ENCODE measurements at places on chromosomes 11 and 22. TPM values are rescaled to one million over a fixed set of nuclear protein-coding genes. Genes with fewer than 3 reads are reported as not detected.

Gene OR4C3
- not detected for total RNA-seq

Gene APOBEC3A
- not detected for total RNA-seq

Gene DEPDC7
- total RNA-seq = 5.6 TPM

Gene RFPL3
- not detected for total RNA-seq

Gene MS4A6E
- total RNA-seq = not detected

Gene MPPED2
- under 0.01 TPM for total RNA-seq

Gene SLC22A6
- not detected for total RNA-seq

Gene MIOX
- total RNA-seq = under 0.01 TPM

Gene PLEKHA7
- under 0.01 TPM for total RNA-seq

Gene FOLH1
- total RNA-seq = 1.2 TPM

Gene NRXN2
- total RNA-seq = 0.26 TPM

Gene FREY1
- total RNA-seq = 0.83 TPM

Gene SPTBN2
- total RNA-seq = 0.51 TPM

Gene RRM1
- 85.0 TPM for total RNA-seq

Gene C11orf52
- 0.51 TPM for total RNA-seq

Gene TREH
- not detected for total RNA-seq
